Stimulated activated CD8-positive, alpha-beta memory T cell treated with anti-CD3 and anti-CD28 coated beads, Interleukin-15, amount 100 ng/mL, for 48 hours (primary cell): ENCODE measurements at places on chromosomes 5 and 9.
A peak's percentile ranks its signal among the peaks of the same experiment; 100 is the strongest.

DNA sequence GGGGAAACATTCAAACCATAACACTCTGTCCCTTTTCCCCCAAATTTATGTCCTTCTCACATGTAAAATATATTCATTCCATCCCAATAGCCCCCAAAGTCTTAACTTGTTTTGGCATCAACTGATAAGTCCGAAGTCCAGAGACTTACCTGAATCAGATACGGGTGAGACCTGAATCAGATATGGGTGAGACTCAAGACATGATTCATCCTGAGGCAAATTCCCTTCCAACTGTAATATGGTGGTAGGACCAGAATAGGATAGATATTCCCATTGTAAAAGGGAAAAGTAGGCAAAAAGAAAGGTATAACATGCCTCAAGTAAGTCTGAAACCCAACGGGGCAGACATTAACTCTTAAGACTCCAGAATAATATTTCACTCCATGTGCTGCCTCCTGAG lies 115.6 kb upstream of the CKMT2 start:
- no peak for DNase-seq

GRCh38 chr5:57642698-57643097 lies 160.1 kb upstream of the ACTBL2 start:
- DNase-seq: no peak

GRCh38 chr5:148805326-148806290 lies 20.8 kb upstream of the ADRB2 start:
- DNase-seq: peak; percentile 44

- no peak for DNase-seq
Measured at GRCh38 chr5:1735320-1735970, 64.2 kb downstream of the MRPL36 start.

DNA sequence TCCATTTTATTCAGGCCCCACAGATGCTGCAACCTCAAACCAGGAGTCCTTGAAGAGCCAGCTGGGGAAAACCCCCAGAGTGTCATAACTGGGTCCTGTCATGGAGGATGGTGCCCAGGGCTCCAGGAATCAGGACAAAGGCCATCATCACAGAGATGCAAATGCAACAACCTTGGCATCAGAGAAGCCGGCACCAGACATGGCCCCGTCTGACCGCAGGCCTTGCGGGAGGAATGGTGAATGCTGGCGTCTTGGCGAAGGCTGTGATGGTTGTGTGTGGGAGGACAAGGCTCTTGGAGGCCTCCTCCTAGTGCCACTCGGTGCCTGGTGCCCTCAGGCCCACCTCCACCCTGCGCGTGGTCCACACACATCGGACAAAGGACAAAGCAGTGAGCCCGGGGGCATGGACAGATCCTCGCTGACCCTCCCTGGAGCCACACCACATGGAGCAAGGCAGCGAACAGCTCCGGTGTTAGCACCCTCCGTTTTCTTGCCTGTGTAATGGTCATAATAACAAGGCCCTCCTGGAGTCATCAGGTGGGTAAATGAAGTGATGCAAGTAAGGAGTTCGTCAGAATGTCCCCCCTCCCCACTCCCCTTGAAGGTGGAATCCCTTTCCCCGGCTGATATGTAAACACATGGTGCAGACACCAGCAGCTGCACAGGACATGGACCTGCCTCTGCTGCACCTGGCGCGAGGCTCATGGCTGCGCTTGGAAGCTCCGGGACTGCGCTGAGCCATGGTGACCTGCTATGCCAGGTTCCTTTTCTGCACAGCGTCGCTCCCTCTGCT lies 380.7 kb downstream of the IRX2 start:
- no peak for DNase-seq

- DNase-seq: no peak
Measured at GRCh38 chr9:124947727-124948391, 7.0 kb upstream of the GOLGA1 start.

- DNase-seq: no peak
Measured at GRCh38 chr9:93667627-93668026, 91.2 kb downstream of the PHF2 start.

DNA sequence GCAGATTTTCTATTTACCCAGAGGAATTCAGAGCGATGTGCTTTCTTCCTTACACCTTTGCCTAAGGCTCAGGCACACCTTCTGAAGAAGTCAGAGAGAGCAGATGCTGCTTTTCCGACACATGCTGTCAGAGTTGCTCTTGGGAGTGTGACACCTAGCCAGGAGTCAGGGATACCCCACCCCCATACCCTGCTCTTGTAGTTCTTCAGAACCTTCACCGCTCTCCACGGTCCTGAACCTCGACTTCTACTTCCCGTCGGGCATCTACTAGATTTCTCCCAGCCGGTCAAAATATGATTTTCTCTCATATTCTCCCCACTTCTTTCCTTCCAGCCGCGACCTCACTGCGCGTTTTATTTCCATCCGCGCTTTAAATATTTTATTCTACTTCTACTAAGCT lies 1.7 kb downstream of the GRIN3A start:
- no peak for DNase-seq

GRCh38 chr5:100423330-100423729 lies 111.8 kb upstream of the FAM174A start:
- DNase-seq: no peak

- DNase-seq: no peak
Measured at GRCh38 chr5:57843059-57843367, 360.4 kb upstream of the ACTBL2 start.

DNA sequence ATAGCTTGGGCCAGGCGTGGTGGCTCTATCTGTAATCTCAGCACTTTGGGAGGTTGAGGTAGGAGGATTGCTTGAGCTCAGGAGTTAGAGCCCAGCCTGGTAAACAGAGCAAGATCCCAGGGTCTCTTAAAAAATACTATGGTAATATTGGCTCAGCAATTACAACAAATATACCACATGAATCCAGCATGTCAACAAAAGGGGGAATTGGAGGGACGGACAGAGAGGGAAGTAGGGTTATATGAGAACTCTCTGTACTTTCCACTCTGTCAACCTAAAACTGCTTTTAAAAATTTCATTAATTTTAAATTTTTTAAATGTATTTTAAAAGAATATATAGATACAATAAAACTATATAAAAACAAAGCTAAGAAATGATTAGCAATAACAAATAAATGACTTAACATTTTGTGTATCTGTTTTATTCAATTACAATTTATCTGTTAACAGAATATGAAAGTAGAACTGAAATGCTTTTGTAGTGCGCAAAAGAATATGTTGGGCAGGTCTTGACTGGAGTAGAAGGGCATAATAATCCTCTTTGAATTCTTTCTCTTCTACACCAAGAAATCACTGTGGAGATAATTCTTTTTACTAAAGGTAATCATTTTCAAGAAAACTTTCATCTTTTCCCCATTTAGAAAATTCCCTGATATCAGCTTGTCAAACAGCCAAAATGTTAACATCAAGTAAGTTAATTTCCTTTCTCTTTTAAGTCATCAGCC lies 12.9 kb upstream of the CDC42SE2 start:
- DNase-seq: no peak

- DNase-seq: no peak
Measured at GRCh38 chr5:172789687-172790495, 18.9 kb upstream of the DUSP1 start.
